Choroid plexus epithelial cell (primary cell): ENCODE measurements at places on chromosomes 1 and 21.
A peak's percentile ranks its signal among the peaks of the same experiment; 100 is the strongest.

GRCh38 chr21:43269440-43269839 lies 100.6 kb downstream of the CRYAA start:
- DNase-seq, result no peak

DNA sequence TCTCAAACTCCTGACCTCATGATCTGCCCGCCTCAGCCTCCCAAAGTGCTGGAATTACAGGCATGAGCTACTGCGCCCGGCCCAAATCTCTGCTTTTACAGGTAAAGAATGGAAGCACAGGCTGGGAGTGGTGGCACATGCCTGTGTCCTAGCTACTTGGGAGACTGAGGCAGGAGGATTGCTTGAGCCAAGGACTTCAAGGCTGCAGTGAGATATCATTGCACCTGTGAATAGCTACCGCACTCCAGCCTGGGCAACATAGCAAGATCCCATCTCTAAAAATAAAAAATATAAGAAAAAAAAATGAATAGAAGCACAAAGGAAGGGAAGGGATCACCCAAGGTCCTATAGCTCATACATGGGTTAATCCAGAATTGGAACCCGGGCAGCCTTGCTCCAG lies 15.0 kb downstream of the ALPL start:
- no peak for DNase-seq

- no peak for DNase-seq
Observed at GRCh38 chr1:194273660-194274059, 1087.2 kb upstream of the B3GALT2 start.

GRCh38 chr1:201713086-201713810 lies 115.7 kb upstream of the IPO9 start:
- peak; percentile 100 for DNase-seq

- no peak for DNase-seq
Observed at GRCh38 chr21:46291561-46291960, 5.4 kb downstream of the YBEY start.
